ENCODE measurements at places on chromosomes 6 and 20.
A peak's percentile ranks its signal among the peaks of the same experiment; 100 is the strongest.

- DNase-seq = peak; percentile 56
These were observed 71.0 kb upstream of the CD83 start for GRCh38 chr6:14046476-14047068.

DNA sequence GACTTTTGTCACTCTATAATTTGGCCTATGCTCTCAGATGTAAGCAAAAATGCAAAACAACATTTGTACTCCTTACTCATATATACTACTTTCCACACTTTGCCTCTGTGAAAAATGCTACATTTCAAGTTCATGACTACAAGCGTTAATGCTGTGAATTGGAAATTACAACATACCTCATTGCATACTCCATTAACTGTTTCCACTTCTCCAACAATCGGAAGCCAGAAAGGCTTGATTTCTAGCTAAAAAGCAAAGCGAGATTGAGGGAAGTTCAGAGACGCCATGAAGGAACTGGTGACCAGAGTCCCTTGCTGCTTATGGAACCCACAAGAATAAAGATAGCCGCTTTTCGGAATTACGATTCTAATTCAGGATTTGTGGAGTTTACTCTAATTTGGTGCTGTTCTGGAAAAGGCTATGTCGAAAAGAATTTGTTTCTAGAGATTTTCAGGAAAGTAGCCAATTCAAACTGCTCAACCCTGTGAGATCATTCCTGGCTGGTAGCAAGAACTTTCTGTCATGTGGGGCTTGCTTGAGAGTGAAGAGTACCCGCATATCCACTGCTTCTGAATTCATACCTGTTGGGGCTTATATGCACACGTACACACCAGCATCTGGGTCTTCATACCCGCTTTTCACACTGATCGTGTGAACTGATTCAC lies 98.0 kb upstream of the CITED2 start:
- DNase-seq = no peak

DNA sequence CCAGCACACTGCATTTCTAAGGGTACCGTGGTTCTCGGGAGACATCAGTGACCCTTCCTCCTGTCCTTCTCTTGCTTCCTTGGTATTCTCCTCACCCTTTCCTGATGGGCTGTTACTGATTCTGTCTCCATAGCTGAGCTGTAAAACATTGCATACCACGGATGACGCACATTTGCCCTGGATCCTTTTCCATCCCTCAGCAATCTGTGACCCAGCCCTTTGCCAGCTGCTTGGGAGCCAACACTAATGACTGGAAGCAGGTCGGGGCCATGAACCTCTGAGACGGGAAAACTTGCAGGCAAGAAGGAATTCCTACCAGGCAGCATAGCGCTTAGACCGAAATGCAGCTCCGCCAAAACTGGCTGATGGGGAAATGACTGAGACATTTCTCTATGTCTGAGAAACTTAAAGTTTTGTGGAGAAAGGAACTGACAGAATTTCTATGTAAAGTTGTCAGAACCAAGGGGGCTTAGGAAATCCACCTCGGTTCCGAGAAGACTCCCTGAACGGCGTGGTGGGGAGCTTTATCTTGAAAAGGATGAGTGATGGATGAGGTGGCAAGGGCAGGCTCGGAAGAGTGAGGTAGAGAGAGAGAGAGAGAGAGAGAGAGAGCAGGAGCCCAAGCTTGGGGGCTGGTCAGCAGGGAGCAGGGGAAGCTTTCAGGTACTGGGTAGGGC lies 19.2 kb downstream of the TUBB2B start:
- no peak for DNase-seq

- no peak for DNase-seq
These were observed 81.9 kb downstream of the PLCB1 start for GRCh38 chr20:8213831-8214587.

DNA sequence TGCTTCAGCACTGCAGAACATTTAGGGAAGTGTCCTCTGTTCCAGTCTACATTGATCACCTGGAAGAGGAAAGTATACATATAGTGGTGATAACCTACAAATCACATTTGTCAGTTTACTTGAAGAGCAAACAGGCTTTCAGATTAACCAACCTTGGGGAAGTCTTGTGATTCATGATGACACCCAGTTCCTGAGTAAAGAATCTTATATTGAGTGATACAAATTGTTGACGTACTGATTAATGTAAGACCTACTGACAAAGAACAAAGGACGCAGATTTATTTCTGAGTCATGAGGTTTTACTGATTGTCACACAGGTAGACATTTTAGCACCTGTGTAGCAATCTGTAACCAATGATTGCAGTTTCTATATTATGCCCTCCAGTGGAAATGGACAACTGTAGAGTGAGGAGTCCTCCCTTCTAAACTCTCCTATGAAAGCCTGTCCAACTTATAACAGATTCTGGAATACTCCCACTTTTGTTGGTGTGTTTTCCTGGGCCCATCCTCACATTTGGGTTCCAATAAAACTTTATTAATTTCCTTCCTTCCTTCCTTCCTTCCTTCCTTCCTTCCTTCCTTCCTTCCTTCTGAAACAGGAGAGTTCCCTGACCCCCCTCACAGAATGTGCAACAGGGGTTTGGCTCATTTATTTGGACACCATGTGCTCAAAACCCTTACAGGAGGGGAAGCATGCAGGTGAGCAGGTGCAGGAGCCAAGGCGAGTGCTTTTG lies 113.5 kb downstream of the SLC35B3 start:
- no peak for DNase-seq

- DNase-seq = peak; percentile 93
These were observed 26.8 kb downstream of the HLA-E start for GRCh38 chr6:30515944-30516753.

GRCh38 chr6:89257346-89257745 lies 40.2 kb upstream of the GABRR1 start:
- DNase-seq = no peak

GRCh38 chr20:10902174-10902573 lies 228.4 kb upstream of the JAG1 start:
- DNase-seq = no peak

DNA sequence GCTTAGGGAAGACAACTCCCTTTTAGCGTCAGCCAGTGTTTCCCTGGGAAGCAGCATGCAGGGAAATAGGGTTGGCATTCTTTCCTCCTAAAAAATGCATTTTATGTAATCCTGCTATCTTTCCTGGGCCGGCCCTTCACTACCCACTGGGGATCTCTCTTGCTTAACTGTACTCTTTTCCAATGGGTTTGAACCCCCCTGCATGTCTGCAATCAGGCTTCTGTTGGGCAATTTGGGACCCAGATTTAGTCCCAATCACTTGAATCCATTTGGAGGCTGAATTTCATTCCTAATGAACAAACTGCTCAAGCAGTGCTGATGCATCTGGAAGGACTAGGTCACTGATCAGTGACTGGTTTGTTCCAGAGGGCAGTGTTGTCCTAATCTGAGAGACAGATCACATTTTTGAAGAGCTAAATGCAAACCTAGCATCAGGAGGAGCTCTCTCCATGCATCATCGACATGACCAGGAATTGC lies 152.0 kb downstream of the TSHZ2 start:
- no peak for DNase-seq

DNA sequence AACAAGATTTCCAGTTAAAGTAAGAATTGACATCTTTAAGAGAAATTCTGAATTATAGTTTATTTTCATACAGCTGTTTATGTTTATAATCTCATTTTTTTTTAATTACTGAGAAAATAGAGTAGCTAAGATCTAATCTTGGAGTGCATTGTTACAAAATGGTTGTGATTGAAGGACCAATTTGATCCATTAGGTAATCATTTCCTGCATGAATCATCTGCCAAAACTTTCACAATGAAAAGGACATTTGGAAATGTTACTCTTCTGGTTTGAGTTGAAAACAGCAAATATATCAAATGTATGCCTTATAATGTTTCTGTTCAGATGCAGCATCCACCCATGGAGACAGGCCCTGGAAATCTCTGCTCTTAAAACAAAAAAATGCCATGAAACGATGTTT lies 19.0 kb downstream of the TUBB2A start:
- no peak for DNase-seq

DNA sequence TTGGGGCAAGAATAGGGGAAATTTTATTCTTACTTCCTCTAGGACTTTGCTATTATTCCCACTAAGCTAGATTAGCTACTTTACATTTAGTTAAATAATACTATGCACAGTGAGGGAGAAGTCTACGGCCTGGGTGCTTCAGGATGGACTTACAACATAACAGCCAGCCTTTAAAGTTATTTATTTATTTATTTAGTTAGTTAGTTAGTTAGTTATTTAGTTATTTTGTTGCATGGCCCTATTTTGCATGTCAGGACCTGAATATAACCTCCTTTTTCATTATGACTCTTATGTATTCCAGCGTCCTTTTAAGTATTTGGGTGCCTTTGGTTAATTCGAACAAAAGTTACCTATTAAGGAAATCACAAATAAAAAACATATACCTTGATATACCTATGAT lies 238.7 kb downstream of the EYS start:
- DNase-seq = no peak

GRCh38 chr20:15235471-15236198 lies 898.2 kb upstream of the FLRT3 start:
- no peak for DNase-seq

GRCh38 chr6:138569970-138570724 lies 70.9 kb upstream of the NHSL1 start:
- no peak for DNase-seq

DNA sequence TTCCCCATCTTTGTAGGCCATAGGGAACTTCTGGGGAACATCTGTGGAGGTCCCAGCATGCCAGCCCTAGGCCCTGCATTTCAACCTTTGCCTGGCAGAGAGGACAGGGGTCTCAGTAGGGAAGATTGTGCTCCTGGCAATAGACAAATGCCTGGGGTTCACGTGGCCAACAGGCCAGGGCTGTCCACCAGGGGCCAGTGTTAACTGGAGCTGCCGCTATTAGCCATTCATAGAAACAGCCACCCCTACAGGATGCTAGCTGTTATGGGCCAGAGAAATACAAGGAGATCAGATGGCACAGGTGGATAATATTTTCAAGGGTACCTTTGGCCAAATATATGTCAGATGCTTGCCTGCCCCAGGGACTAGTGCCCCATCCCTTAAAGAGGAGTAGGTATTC lies 932.9 kb downstream of the QKI start:
- no peak for DNase-seq

DNA sequence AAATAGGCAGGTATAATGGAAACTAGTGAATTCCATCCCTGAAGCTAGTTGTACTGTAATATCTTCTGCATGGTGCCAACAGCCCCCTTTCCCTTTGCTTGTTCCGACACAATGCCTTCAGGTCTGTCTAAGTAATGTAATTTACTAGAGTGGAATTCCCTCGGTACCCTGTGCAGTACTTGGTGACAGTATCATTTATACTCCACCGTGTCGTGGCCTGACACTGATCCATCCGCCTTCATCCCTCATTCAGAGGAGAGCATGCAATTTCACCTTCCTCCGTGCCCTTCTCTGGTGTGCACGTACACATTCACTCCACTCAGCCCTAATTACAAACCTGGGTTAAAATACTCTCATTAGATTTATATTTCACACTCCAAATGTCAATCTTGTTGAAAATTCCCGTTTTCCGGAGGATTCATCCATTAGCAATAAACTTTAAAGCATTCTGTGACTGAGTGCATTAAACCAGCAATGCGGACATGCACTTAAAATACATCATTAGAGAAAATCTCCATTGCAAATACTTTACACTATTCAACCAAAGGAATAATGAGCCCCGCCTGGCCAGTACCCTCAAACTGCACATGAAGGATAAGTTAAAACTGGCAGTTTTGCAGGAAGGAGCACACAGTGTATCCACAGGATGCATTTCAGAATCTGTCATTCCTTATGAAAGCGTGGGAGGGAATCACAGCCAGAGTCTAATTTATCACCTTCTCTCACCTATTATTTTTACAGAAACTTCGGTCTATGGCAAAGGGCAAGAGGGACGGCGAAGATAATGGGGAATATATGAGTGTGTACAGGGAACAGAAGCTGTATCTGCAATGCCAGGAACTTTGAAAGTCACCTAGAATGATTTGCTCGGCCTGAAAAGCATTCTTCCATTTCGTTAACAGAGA lies 182.5 kb downstream of the GJA10 start:
- DNase-seq = no peak

- no peak for DNase-seq
These were observed 100.8 kb upstream of the SLC35B3 start for GRCh38 chr6:8536122-8536521.

DNA sequence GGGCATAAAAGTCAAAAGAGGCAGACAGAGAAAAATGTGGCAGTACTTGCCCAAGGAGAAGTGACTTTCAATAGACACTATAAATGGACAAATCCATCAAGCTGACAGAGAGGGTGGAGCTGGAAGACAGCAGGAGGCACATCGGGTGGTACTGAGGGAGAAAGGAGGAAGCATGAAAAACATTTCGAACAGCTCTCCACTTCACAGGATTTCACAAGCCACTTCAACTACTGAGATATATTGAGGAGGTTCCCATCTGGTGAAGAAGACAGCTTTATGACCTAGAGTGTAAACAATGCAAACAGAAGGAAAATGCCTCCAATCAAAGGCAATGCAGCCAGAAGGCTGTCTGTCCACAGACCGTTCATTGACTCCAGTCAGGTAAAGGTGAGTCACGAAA lies 259.4 kb upstream of the ECI2 start:
- no peak for DNase-seq

DNA sequence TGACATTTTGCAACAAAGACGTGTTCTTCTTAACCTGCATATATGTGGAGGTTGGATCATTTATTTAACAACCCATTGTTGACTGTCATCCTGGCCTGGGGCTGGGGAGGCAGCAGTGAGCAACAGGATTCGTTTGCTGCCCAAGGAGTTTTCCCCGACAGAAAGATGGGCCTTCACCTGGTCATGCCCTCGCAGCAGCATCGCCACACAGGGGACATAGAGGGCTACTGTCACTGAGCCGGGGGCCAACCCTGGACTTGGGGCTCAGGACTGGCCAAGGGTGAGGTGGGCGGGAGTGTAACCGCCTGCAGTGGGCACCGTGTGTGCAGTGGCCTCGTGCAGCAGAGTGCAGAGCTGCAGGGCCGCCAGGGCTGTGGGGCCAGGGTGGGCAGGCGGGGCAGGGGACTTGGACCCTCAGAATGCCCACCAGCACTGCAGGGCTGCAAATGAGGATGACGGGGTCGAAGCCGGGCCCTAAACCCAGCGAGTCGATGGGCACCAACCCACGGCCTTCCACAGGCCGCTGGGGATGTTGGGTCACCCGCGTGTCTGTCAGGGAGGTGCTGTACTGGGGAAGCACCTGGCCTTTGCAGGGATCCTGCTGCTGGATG lies 11.8 kb downstream of the DUSP22 start:
- peak; percentile 38 for DNase-seq

GRCh38 chr6:96164802-96165201 lies 149.0 kb downstream of the FUT9 start:
- DNase-seq = no peak

DNA sequence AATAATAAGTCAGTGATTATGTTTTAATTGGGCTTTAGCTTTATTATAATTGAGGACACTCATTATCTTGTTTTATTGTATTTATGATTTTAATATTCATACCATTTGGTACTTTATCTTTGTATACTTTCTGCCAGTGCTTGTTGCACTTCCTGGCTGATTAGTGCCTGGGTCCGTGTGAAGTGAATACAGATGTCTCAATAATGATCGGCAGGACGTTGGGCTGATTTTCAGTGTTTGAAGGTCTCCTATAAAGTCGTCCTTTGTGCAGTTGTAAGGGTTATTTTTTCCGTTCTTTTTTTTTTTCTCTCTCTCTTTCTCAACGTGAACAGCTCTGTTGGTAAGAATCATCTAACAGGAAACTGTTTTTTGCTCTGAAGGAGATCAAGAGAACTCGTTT lies 450.0 kb upstream of the POU3F2 start:
- DNase-seq = no peak

GRCh38 chr20:37325206-37325605 lies 20.7 kb upstream of the SRC start:
- no peak for DNase-seq
